ENCODE measurements at places on chromosomes 6 and 20.

- DNase-seq, result no peak
Measured at GRCh38 chr6:109939654-109940053, 38.5 kb upstream of the GPR6 start.

DNA sequence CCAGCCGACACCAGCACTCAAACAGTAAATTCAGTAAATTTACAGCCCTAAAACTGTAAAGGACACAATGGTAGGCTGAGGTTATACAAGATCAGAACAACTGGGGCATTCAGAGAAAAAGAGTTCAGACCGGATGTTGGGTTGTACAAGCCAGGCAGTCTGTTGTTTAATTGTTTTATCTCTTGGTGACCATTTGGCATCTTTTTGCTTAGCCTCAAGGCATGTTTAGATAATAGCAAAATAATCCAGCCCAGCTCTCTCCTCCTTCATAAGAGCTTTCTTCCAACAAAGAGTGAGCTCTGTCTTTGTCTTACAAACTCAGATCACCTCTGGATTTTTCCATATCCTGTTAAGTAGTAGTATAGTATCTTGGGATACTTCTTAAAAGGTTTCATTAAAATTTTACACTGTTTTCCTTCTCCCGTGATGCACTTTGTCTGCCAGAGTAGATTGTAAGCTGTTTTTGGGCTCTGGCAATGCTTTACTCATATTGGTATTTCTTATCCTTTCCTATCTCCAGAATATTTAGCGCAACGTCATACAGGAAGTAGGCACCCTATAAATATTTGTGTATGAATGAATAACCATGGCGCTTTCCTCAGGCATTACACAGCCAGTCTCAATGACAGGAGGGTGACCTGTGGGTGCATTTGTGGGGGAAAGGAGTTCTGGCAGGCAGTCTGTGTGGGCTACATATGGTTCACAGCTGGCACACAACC, 35.6 kb upstream of the TRAM2 start:
- DNase-seq, result peak; percentile 15

- DNase-seq, result no peak
Measured at GRCh38 chr20:12086359-12086758, 168.7 kb downstream of the BTBD3 start.

- DNase-seq, result no peak
Measured at GRCh38 chr6:68094070-68094469, 541.0 kb upstream of the ADGRB3 start.

DNA sequence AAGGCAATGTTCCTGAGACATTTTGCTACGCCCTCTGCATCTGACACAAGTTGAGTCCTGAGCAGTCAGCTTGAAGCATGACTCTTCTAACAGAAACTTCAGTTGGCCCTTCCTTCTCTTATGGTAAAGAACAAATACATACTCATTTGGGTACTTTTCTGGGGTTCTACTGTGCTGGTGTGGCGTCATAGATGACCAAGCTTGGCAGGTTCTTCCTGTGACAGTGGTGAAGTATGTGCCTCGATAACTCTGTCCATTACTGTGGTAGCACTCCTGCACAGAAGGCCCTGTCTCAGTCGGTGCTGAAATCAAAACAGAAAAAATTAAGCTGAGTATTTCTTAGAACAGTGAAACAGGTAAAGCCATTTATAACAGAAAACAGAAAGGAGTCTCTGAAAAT, 152.5 kb downstream of the SLC22A3 start:
- DNase-seq, result no peak

- no peak for DNase-seq
Measured at GRCh38 chr20:48962976-48963771, 41.7 kb downstream of the ARFGEF2 start.

GRCh38 chr20:2745936-2746635, 53.5 kb downstream of the EBF4 start:
- no peak for DNase-seq

GRCh38 chr6:74826263-74826662, 379.6 kb downstream of the COL12A1 start:
- DNase-seq, result no peak

- DNase-seq, result peak; percentile 3
Measured at GRCh38 chr6:111597291-111598086, 8.2 kb downstream of the TRAF3IP2 start.

DNA sequence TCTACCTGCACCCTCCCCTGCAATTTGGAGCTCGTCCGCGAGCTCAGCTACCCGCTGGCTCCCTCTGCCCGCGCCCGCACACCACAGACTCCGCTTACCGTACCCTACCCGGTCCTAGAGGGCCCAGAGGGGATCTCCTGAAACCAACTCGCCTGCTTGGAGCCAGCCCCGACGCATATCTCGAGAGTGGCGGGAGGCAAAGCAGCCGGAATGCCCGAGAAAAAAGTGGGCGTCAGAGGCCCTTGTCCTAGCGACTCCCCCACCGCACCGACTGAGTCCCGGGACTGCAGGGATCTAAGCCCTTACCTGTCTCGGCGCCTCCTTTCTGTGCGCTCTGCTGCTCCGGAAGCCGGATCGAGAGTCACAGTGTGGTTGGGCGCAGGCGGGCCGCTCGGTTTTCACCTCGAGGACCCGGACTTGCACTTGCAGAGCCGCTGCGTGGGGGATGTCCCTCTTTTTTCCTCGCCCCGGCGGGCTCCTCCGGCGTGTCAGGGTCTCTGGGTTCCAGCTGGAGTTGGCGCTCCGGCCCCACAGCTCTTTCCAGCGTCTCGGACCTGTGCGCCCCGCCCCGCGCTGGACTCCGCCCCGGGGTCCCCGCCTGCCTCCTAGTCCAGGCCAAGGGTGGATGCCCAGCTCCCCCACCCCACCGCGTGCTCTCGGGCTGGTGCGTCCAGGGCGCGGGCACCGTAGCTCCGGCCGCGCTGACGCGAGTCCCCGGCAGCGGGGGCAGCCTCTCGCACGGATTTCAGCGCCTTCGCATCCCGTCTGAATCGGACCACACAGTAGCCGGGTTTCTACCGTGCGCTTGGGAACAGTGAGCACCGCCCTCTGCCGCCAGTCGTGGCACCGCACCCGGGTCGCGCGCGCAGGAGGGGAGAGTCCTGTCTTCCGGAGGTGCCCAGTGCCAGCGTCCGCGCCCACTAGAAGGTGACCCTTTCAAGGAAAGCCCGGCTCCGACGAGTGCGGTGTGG, at the start of gene PROKR2:
TSS of gene PROKR2 (minus strand) at position 767 of the 971 bp plus-strand sequence. CDS start 2,585 bp downstream, outside the sequence.
- peak; percentile 6 for DNase-seq

- no peak for DNase-seq
Measured at GRCh38 chr6:169566319-169566718, 135.5 kb downstream of the WDR27 start.

Measured in NCI-H2081 (cell line).